Hippocampal formation (tissue), 2 donors: ENCODE measurements at places on chromosomes 12 and 14.

DNA sequence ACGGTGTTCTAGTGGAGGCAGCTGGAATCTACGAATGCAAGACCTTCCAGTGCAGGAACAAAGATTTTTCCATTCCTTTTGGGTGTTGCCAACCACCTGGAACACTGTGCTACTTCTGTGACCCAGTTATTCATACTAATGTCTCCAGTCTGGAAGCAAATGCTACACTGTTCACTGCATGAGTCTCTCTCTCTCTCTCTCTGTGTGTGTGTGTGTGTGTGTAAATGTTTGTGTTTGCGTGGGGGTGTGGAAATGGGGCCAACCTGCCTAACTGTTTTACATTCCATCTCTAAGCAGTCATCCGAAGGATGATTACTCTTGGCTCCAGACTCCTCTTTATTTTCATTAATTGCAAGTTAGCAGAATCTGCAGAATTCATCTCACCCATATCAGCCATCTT lies 29.9 kb upstream of the YBX3 start:
- no peak for DNase-seq

- DNase-seq, result no peak
These were observed 321.9 kb upstream of the RTL1 start for GRCh38 chr14:101225157-101226152.

DNA sequence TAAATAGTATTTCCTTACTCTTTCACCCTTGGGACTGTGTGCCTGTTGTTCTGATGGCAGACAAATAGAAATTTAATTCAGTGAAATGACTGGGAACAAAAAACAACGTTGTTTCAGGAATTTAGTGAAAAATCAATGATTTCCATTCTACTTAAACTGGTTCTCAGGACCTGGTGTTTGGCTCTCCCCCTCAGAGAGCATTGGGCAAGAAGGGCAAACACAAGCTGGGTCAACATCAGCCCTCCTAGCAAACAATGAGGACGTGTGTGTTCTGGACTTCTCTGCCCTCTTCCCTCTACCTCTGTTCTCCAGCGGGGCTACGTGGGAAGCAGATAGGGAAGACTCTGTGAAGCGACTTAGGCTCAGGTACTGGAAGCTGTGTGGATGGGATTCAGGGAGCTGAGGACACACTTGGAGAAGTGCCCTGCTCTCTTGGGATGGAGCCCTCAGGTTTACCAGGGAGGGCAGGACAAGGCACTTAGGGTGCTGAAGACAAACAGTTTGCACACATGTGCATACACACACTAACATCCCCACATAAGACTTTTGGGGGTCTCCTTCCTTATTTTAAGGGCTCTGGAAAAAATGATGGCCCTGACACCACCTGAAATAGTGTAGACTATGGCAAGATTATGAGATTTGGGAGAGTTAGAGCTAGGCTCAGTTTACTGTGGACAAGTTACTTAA lies 7.6 kb upstream of the SERPINA1 start:
- DNase-seq, result no peak

GRCh38 chr12:45981075-45981837 lies 9.1 kb downstream of the SCAF11 start:
- no peak for DNase-seq

DNA sequence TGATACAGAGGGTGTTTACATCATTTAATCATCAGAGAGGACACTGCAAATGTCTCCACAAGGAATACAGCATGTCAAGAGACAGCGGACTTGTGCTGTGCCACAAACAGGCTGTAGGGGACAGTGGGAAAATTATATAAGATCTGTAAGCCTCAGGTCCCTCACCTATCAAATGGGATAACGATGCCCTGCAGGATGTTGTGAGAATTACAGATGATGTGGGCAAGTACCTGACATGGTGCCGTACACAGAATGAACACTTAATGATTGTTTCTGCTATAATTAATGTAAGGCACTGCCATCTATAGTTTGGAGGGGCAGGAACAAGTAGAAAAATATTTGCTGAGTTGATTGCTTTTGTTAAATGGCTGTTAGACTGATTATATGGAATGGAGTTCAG lies 81.9 kb upstream of the GTF2A1 start:
- DNase-seq, result no peak

- no peak for DNase-seq
These were observed 30.2 kb upstream of the GALNT9 start for GRCh38 chr12:132359551-132359950.

- no peak for DNase-seq
These were observed 14.1 kb downstream of the ALDH1L2 start for GRCh38 chr12:105069936-105070702.

DNA sequence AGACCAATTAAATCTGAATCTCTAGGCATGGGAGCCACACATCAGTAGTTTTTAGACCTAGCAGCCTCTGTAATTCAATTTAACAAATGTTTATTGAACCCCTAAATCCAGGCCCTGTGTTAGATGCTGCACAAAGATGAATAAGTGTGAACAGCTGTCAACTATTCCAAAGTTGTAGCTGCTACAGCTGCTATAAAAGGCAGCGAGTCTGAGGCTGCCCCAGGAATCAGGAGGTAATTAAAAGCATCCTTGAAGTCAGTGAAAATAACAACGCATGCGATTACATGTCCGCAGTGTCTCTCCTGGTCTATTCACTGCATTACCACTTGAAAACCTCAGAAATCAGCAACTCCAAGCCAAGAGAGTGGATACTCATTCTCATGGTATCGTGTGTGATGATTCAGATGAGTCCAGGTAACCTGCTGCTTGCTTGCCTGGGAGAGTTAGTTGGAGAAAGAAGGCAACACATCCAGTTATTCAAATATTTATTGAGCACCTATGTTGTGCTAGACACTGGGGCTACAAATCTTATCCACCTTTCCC lies 34.9 kb upstream of the DDHD1 start:
- DNase-seq, result no peak

DNA sequence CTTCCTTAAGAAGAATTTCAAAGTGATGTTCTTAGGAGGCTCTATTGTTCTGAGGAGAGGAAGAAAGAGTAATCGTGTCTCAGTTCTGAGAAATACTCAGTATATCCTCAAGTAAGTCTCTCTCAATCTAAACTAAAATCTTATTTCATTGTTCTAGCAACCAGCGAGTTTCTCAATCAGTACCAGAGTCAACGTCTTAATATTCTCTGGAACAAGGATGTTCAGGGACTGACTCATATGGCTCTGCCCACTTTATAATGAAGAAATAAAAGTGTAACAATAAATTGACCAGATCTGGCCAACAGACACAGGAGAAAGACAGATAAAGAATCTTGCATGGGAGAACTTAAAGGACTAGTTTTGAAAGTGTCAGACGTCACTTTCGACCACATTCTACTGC lies 469.8 kb upstream of the FLRT2 start:
- no peak for DNase-seq

DNA sequence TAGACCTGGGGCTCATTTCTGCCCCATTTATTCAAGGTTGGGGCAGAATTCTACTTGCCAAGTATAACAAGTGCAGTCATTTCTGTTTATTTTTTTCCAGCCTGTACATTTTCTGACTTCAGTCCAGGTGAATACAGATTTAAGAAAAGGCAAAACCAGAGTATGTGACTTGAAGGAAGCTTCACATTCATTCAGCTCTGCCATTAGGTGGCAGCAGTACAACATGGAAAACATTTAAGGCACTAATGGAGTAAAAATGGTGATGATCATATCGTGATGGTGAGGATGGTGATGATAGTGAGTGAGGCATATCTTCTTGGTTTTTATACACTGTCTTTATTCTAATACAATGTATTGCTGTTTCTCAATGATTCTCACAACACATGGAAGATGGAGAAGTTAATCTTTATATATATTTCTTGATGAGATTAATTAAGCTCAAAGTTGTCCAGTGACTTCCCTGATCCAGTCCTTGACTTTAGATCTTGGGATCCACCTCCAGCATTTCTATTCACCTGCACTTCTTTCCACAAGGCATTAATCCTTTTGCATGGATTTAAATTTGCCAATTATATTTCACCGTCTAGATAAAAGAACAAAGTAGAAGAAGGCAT lies 176.7 kb upstream of the SEL1L start:
- no peak for DNase-seq

GRCh38 chr12:91948504-91948903 lies 197.1 kb downstream of the BTG1 start:
- no peak for DNase-seq
